Stimulated activated CD8-positive, alpha-beta memory T cell treated with anti-CD3 and anti-CD28 coated beads, Interleukin-4, amount 100 ng/mL, for 1 hour (primary cell): ENCODE measurements at places on chromosomes 2 and 18.

DNA sequence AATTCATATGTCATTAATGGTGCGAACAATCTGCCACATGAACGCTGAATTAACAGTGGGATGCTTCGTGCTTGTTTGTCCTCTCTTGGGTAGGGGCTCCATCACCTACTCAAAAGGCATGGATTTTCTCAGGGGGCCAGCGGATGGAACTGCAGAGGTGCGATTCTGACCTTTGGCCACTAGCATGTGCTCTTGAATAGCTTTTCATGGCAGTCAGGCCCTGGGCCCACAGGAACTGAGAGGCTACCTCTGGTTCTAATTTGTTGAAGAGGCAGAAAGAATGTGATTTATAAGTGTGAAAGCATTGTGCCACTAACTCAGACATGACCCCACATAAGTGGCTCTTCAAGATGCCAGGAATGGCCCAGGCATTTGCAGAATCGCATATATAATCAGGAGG is 283.2 kb downstream of the INSIG2 start:
- no peak for DNase-seq

- no peak for DNase-seq
Observed at GRCh38 chr2:105544591-105545377, 145.9 kb upstream of the FHL2 start.

DNA sequence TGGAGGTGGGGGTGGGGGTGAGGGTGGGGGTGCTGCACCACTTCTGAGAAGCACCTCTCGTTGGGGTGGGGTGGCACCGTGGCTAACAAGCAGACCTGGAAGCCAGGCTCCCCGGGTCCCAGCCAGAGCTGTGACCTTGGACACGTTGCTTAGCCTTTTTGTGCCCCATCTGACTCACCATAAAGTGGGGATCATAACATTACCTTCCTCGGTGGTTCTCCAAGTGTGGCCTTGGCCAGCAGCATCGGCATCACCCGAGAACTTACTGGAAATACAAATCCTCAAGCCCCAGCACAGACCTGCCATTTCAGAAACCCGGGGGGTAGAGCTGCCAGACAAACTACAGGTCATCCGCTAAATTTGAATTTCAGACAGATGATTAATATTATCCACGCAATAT is 58.7 kb upstream of the SLC66A3 start:
- no peak for DNase-seq

GRCh38 chr2:183057333-183057985 is 19.2 kb upstream of the NCKAP1 start:
- no peak for DNase-seq

DNA sequence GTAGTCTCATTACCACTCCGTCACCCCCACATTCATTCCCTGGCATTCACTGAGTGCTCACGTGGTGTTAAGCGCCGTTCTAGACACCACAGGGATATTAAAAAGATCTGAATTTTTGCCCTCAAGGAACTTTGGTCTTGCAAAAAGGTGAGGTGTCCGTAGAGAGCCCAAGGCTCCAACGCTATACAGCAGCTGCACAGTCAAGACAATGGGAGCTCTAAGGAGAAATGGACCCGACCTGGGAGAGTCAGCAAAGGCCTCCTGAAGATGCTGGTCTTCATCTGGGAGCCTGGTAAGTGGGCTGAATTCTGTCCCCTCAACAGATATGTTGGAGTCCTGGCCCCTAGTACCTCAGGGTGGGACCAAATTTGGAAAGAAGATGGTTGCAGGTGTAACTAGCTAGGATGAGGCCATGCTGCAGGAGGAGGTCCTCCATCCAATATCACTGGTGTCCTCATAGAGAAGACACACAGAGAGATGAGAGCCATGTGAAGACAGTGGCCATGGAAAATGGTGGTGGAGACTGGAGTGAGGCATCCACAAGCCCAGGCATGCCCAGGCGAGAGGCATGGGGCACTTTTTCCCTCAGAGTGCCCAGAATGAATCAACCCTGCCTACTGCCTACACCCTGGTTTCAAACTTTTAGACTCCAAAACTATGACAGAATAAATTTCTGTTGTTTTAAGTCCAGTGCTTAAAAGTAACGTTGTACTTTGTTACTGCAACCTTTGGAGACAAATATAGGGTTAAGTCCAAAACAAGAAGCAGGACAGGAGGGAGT is 247.3 kb downstream of the TTC32 start:
- no peak for DNase-seq

GRCh38 chr2:169715379-169716237 is 18.0 kb upstream of the KLHL23 start:
- no peak for DNase-seq

- no peak for DNase-seq
Observed at GRCh38 chr2:236176417-236176816, 8.2 kb upstream of the GBX2 start.

GRCh38 chr18:25503567-25504081 is 151.7 kb upstream of the ZNF521 start:
- no peak for DNase-seq

GRCh38 chr2:237072067-237072931 is 13.4 kb upstream of the COPS8 start:
- peak; percentile 62 for DNase-seq

GRCh38 chr2:122077771-122078170 is 322.3 kb downstream of the TSN start:
- DNase-seq, result no peak

DNA sequence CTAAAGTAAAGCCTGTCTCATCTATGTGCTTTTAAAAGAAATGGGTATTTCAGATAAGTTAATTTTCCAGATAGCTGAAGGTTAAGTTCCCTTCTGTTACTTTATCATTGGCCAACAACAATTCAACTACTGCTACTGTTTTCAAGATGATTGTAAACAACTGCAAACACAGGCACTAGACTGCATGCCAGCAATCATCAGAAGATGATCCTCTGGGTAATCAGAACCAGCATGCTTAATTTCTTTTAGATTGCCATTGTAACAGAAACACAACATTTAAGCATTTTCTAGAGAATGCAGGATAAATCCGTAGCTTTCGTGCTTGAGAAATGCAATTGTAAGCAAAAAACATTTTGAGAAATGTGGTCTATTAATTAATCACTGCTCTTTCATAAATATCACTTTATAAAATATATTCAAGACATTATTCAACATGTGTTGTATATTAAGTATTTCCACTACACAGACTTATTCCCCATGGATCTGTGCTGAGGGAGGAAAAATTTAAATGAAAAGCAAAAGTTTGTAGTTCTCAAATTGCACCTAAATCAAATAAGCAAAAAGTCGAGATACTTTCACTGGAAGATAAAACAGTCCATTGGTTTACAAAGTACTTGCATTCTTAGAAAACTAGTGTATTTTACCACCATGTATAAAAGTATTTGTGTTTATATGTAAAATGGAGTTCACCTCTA is 133.7 kb downstream of the ATL2 start:
- no peak for DNase-seq

DNA sequence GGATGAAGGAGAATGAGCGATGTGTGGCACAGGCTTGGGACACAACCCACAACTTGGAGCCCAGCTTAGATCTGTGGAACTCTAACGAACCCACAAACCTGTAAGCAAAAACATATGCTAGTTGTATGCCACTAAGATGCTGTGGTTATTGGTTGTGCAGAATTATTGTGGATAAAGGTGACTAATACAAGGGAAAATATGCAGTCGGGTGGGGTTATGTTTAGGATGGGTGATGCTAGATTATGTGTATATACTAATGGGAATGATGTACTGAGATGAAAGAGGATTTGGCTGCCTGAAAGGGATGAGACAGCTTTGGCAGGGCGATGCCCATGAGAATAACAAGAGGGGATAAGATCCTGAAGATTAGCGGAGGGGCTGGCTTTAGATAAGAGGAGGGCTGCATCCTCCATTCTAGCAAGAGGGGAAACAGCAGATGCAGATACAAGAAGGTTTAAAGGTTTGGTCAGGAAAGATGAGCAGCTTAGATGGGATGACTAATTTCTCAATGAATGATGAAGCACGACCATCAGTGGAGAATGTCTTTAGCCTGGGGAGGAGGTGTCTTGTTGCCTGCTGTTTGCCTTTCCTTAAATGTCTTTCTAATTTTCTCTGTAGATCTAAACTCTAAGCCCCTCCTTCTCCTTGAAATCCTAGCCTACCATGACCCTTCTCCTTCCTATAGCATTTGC is 49.6 kb downstream of the GALNT14 start:
- no peak for DNase-seq

DNA sequence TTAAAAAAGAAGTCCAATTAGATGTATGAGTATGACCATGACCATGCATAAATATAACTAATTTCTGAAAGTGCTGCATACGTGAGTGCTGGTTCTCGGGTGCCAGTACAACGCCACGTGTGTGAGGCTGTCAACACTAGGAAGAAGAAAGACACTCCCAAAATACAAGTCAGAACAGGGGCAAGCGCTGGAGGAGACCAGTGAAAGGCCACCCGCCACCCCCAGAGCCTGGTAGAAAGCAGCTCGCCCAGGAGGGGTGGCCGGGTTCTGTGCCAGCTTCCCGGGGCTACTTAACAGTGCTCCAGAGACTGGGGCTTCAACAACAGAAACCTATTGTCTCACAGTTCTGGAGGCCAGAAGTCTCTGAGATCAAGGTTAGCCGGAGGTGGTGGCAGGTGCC is 147.6 kb downstream of the RTP5 start:
- DNase-seq, result no peak

DNA sequence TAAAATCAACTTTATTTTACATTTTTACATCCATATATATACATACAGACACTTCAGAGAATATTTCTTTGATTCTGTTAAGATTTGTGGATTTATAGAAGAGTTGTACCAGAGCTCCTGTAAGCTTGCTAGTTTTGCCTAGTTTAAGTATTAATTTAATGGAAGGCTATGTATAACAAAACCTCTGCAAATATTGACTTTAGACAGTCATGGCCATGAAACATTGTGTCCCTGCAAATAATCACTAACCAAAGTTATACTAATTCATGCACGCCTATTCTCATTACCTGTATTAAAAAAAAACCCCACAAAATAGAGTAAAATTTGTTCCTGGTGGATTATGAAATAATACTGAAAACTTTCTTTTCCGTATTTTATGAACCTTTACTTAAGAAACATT is 379.3 kb downstream of the CTNNA2 start:
- DNase-seq, result no peak

GRCh38 chr2:233179848-233180366 is 71.6 kb upstream of the ATG16L1 start:
- no peak for DNase-seq

GRCh38 chr2:174035981-174036742 is 71.0 kb upstream of the SP3 start:
- no peak for DNase-seq

GRCh38 chr2:237692601-237693290 is 65.4 kb downstream of the LRRFIP1 start:
- DNase-seq, result no peak

- DNase-seq, result no peak
Observed at GRCh38 chr2:111975819-111976218, 77.4 kb downstream of the MERTK start.

GRCh38 chr2:10171006-10171800 is 48.7 kb downstream of the RRM2 start:
- no peak for DNase-seq

DNA sequence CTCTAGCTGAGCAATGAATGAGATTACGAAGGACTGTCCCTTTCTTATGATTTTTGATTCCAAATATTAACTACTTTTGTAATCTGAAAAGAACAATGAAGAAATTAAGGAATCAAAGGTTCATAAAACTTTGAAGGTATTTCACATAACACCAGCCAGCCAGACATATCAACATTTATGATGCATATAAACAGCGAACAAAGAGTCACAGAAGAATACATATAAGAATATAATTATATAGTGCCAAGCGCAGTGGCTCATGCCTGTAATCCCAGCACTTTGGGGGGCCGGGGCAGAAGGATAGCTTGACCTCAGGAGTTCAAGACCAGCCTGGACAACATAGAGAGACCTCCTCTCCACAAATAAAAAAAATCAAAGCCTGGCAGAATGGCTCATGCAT is 34.1 kb downstream of the PIAS2 start:
- no peak for DNase-seq

GRCh38 chr2:2931318-2932075 is 446.1 kb downstream of the EIPR1 start:
- DNase-seq, result no peak

GRCh38 chr2:188610827-188611226 is 319.2 kb downstream of the GULP1 start:
- DNase-seq, result no peak

GRCh38 chr2:21814588-21815149 is 690.9 kb downstream of the TDRD15 start:
- DNase-seq, result no peak

- DNase-seq, result no peak
Observed at GRCh38 chr18:30302181-30302580, 740.4 kb downstream of the DSC3 start.

DNA sequence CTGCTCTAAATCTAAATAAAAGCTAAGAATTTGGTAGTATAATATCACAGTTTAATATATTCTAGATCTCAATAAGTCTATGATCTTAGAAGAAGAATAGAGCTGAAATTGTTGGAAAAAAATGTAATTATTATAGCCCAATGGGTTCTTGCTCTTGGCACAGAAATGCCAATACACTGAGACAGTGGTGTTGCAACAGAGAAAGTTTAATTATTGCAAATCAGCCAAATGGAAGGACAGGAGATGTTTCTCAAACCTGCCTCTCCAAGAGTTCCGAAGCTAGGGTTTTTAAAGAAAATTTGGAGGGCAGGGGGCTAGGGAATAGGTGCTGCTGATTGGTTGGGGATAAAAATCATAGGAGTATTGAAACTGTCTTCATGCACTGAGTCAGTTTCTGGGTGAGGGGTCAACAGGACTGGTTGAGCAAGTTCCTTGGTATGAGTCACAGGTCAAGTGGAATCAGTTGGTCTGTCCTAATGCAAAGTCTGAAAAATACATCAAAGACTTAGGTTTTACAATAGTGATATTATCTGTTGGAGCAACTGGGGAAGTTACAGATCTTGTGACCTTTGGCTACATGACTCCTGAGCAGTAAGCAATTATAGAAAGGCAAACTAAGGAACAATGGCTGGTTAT is 228.6 kb downstream of the CD226 start:
- DNase-seq, result no peak

GRCh38 chr18:76450452-76451395 is 44.3 kb downstream of the ZNF516 start:
- no peak for DNase-seq

DNA sequence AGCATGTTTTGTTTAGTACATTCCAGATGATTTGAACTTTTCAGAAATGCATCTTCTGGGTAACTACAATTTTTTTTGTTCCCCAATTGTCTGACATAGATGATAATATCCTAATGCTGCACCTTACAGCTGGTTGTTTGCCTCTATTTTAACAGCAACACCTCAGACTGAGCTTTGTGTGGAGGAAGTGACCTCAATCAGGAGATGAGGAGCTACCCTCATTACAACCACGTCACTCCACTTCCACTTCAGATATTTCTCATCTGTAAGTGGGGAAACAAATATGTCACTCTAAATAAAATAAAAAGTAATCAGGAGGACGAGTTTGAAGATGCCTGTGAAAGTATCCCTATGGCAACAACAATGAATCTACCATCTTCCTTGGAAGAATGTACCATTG is 12.1 kb upstream of the SRSF7 start:
- no peak for DNase-seq
